AG20443 (cell line): ENCODE measurements at places on chromosomes 11 and 22.

- DNase-seq: no peak
Observed at GRCh38 chr11:43664295-43664694, 16.2 kb upstream of the HSD17B12 start.

- DNase-seq: peak; percentile 61
Observed at GRCh38 chr22:50674606-50675552, 2.3 kb downstream of the SHANK3 start.

GRCh38 chr11:77619576-77620198, 17.9 kb downstream of the CLNS1A start:
- peak; percentile 17 for DNase-seq

DNA sequence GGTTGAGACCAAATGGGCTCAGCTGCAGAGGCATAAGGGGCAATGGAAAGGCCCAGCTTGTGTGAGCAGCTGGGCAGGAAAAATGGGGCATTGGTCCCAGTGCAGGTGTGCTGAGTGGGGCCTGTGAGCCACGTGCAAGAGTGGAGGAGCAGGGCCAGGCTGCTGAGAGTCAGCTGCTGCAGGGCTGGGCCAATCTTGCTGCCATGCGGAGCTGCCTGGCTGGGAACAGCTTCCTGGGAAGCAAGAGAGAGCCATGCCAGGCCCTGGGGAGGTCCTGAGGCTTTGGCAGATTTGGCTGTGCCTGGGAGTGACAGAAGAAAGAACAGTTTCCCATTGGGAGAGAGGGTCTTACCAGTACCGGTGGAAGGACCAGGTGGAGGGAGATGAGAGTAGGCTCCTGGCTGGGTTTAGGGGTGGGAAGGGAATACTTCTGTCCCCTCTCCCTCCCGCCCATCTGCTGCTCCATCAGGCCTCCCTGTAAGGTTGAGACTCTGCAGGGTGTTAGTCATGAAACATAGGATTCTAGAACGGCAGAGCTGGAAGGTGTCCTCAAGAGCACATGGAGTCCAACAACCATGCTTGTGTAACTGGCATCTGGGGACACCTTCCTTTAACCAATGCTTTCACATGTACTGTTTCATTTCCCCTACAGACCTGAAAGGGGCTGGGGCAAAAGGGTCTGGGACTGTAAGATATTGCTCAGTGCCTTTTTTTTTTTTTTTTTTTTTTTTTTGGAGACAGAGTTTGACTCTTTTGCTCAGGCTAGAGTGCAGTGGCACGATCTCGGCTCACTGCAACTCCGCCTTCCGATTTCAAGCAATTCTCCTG, 10.4 kb downstream of the SEPTIN3 start:
- no peak for DNase-seq

GRCh38 chr11:111737444-111738210, 28.6 kb downstream of the PPP2R1B start:
- no peak for DNase-seq

GRCh38 chr22:30420347-30421125, 5.0 kb upstream of the MTFP1 start:
- DNase-seq: peak; percentile 63

DNA sequence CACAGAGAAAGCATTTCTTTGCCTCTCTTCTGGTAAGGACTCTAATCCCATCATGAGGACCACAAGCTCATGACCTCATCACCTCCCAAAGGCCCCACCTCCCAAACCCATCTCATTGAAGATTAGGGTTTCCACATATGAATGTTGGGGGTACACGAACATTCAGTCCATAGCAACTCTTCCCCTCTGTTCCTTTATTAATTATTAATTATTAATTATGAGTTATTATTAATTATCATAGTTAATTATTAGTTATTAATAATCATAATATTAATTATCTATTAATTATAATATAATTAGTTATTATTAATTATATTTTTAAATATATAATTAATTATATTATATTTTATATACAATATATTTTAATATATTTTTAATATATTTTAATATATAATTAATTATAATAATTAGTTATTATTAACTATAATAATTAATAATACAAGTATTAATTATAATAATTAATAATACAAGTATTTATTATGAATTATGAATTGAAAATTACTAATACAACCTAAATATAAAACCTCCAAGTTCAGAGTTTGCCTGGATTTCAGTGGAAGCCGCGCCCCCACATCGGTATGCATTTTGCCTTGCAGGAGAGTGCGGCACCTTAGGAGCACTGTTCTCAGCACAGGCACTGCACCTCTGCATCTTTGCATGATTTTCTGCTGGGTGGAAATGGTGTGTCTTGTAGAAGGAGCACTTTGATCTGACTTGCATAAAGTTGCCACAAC, 128.0 kb upstream of the FGF3 start:
- no peak for DNase-seq

- DNase-seq: no peak
Observed at GRCh38 chr11:114196997-114197703, 99.0 kb upstream of the NNMT start.
